Activated CD8-positive, alpha-beta memory T cell treated with anti-CD3 and anti-CD28 coated beads for 1 hour (primary cell): ENCODE measurements at places on chromosomes 2 and 18.

DNA sequence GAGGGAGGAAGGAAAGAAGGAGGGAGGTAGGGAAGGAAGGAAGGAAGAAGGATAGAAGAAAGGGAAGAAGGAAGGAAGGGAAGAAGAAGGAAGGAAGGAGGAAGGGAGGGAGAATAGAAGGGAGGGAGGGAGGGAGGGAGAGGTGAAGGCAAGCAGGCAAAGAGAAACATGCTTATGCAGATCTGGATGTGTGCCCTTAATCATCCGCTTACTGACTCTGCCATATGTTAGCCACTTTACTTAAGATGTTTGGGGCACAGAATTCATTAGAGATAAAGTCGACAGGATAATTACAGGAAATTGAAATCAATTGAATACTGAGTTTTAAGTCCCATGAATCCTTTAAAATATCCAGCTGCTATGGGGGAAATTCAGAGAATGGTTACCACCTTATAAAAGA, 334.2 kb downstream of the GRB14 start:
- no peak for DNase-seq

- DNase-seq: no peak
These were observed 32.0 kb downstream of the ERCC3 start for GRCh38 chr2:127261804-127262406.

DNA sequence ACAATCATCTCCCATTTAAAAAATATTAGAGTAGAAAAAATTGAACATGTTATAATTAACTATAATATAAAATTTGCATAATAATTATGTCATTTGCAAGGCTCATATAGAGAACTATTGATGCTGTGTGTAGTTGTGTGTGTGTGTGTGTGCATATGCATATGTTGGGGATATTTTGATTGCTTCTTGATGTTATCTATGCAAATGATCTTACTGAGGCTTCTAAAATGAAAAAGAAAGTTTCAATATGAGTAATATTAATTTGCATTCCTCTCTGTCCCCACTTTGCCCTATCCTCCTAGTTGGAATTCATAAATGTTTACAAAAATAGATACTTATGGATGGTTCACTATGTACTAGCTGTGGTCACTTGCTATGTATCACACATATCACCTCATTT, 523.3 kb downstream of the TRIB2 start:
- DNase-seq: no peak

DNA sequence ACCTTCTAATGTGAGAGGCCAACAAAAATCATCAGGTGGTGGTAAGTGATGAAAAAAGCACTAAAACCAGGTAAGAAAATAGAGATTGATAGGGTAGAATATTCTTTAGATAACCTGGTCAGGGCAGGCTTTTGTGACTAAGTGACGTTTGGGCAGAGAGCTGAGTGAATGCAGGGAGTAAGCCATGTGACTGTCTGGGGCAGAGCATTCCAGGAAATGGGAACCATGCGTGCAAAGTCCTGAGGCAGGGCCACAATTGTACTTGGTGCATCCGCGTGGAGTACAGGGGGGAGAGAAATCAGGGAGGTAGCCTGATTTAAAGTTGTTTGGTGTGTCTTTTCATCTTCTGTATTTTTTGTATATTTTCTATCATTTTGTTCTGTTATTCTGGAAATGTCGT, 102.5 kb downstream of the LYPD6B start:
- no peak for DNase-seq

GRCh38 chr2:78718473-78718872, 307.0 kb upstream of the REG3G start:
- DNase-seq: no peak

DNA sequence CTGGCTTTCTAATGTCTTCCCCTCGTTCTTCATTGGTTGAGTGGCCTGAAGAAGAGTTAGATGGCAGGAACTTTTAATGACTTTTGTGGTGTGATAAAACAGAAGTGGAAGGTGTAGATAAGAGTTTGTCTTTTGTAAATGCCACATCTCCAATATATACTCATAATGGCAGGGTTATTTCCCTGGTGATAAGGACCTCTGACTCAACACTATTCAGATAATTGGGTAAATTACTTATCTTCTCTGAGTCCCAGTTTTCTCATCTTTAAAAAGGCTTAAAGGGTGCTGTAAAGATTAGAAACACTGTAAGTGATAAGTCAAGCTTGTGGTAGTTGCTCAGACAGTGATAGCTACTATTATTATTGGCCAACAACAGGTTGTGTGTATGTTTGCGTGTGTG, 9.5 kb downstream of the KLHL14 start:
- DNase-seq: no peak

DNA sequence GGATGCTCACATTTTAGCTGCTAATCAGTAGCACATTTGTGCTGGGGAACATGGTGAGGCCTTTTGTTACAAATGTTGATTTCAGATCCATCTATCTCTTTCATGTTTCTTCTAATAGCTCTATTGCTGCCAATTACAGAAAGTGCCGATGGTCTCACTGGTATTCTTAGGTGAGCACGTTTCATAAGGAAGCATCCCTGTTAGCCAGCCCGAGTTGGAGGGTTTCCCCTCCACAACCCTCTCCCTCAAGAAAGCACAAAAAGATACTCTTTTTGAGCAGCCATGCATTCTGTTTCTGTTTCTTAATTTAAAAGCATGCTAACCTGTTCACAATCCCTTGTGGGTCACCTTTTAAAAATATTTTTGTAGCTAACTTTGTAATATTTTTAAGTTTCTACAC, 30.8 kb upstream of the ST8SIA5 start:
- no peak for DNase-seq

DNA sequence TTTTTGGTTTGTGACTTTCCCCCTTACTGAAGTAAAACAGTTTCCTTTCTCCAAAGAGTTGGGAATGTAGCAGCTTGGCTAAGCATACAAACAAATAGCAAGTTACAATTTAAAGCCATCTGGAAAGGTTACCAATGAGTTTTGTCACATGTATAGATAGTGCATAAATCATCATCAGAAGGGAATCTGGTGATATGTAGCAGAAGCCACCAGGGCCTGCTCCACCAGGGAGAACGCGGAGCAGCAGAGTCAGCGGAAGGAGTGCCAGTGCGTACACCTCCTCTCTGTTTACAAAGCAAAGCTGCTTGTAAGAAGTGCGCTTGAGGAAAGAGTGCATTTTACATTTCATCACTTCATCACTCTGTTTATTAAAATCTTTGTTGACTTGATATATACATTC, 240.1 kb downstream of the FAM210A start:
- no peak for DNase-seq

DNA sequence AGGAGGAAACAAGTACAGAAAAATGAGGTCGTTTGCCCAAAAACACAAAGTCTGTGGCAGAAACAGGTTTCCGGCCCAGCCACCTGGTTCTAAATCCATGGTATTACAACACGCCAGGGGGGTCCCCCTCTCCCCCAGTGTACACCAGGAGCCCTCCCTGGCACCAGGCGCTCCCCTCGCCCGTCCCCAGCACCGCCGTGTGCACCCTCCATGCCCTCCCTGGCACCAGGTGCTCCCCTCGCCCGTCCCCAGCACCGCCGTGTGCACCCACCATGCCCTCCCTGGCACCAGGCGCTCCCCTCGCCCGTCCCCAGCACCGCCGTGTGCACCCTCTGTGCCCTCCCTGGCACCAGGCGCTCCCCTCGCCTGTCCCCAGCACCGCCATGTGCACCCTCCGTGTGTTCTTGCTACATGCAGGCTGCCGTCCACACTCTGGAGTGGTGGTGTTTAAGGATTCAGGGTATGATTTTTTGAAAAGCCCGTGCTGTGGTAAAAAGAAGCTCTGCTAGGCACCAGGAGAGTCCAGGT, 59.8 kb upstream of the NFATC1 start:
- DNase-seq: no peak

DNA sequence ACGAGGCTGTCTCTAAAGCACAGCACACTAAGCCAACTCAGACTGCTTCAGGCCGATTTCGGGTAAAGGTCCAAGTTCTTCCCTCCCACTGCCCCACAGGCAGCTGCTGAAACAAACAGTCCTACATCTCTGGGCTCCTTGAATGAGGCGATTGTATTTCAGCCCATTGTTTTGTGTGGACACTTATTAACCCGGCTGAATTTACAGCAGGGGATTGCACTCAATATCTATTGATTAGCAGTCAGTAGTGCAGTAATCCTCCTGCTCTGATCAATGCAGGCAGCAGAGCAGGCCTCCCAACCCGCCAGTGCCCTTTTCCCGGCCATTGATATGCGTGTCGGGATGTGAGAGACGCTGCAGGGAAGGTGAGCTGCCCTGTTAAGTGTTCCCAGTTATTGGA, 330.1 kb downstream of the CMPK2 start:
- no peak for DNase-seq

GRCh38 chr2:59322005-59322404, 1080.9 kb upstream of the FANCL start:
- DNase-seq: no peak

GRCh38 chr2:33529771-33530481, 53.5 kb downstream of the RASGRP3 start:
- DNase-seq: no peak

DNA sequence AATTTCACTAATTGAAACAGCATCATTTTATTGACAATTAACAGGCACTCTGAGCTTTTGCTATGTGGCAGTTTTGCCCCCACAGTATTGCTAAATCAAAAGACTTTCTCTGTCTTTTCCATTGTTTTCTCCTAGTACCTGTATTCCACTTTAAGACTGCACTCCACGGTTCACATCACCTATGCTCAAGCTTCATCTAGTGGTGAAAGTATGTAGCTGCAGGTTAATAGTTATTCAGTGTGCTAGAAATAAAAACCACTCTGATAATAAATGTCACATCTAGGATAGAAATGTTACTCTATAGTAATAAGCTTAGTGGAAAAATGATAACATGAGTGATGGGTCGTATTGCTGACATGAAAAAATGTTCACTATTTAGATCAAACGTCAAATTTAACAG, 24.6 kb downstream of the ARL6IP6 start:
- no peak for DNase-seq

- no peak for DNase-seq
These were observed 225.1 kb upstream of the TMEFF2 start for GRCh38 chr2:192419786-192420185.

DNA sequence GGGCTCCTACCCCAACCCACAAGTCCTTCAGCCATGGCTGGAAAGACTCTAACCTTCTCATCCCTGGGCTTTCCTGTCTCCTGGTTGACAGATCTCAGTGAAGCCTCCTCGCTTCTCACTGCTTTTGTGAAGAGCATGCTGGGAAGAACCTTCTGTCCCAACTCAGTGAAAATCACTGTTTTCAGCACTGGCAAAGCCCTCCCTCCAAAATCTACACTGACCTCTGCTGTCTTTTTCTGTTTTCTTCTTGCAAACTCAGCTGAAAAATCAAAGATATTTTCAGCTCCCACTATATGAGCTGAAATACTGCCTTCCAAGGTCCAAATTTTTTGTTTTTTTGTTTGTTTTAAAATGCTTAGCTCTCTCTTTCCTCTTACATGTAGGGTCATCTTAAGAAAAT, 266.3 kb upstream of the AGAP1 start:
- no peak for DNase-seq

DNA sequence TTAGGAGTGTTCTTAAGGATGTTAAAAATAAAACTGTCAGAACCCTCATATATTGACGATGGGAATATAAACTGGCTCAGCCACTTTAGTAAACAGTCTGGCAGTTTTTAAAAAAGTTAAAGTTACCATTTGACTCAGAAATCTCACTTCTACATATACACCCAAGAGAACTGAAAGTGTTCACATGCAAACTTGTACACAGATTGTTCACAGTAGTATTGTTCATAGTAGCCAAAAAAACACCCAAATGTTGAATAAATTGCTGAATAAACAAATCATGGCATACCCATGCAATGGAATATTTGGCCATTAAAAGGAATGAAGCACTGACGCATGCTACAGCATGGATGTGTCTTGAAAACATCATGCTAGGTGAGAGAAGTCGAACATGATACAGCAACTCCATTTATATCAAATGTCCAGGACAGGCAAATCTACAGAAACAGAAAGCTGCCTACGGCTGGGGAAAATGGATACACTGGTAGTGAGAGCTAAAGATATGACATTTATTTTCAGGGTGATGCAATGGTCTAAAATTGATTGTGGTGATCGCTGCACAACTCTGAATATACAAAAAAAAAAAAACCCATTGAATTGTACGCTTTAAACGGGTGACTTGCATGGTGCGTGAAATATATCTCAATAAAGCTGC, 10.1 kb downstream of the RPL31 start:
- DNase-seq: no peak

GRCh38 chr18:45556222-45556621, 59.1 kb upstream of the SLC14A2 start:
- no peak for DNase-seq

DNA sequence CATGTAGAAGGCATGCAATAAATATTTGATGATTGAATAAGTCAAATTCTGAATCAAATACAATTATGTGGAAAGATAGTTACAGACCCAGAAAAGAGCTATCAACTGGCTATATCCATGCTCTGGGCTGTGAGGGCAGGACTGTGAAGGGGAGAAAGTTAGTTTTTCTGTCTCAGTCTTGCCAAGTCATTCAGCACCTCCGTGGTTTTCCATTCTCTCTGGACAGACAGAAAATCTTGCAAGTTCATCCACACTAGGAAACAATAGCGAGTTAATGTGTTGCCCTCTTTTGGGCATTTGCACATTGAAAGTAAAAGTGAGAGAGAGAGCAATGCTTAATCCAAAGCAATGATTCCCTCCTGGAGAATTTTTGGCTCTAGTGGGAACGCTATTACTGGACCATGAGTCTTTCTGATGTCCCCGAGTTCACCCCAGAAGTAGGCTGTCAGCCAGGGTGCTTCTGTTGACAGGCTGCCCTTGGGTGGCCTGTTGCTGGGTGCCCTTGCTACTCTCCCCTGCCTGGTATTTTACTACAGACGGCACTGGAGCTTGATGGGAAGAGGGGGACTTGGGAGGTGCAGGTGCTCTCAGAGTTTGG, 238.3 kb downstream of the LOXHD1 start:
- DNase-seq: no peak

- DNase-seq: no peak
These were observed 879.6 kb upstream of the CELF4 start for GRCh38 chr18:38444971-38445803.

DNA sequence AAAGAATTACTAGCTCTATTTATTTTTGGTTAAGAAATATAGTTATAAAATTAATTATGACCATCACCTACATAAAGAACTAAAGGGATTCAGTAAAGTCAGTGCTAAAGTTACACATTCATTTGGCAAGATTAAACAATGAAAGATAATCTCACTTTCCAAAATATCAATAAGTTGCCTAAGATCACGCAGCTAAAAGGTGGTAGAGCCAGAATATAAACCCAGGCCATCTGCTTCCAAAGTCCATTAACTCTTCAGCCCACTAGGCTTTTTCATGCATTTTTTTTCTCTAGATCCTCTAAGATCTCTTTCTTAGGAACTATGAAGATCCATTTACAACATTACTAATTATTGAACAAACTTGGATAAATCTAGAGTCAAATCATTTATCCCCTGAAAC, 66.6 kb upstream of the RND3 start:
- no peak for DNase-seq
